Amygdala (tissue), 56 donors: ENCODE measurements at places on chromosomes 7 and 10.

DNA sequence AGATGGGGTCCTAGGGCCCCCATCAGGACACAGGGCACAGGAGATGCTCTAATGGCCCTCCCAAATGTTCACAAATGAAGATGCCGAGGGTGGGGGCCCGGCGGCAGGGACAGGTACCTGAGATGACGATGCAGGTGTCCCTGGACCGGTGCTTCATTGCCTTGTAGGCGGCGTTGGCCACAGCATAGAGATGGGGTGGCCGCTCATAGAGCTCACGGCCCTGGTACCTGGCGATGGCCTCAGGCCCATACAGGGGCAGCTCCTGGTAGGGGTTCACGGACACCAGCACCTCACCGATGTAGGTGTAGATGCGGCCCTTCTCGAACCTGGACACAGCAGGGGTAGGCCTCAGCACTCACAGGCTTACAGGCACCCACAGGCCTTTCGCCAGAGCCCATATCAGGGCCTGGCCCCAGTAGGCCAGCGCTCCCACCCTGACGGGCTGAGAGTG lies 2.0 kb downstream of the MYO1G start:
- DNase-seq, result no peak

- DNase-seq, result no peak
Measured at GRCh38 chr7:134705716-134706115, 59.1 kb downstream of the BPGM start.

- no peak for DNase-seq
Measured at GRCh38 chr10:132904181-132904813, 38.1 kb downstream of the CFAP46 start.

DNA sequence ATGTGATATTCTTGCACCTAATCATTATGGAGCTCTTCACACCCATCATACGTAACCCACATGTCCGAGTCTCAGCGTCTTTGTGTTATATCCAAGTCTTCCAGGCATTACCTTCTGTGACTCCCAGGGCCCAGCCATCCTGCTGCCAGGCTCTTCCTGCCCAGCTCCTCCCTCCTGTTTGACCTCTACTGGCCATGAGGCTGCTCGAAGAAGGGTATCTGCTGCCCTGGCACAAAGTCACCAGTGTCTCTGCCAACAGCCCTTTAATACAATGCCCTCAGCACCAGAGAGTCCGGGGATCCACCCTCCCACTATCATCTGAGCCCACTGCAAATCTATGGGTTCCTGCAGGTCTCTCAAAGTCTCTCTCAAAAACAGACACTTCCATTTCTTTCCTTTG lies 65.3 kb upstream of the WAC start:
- no peak for DNase-seq

GRCh38 chr7:36128448-36129047 lies 24.5 kb upstream of the EEPD1 start:
- DNase-seq, result peak; percentile 28

DNA sequence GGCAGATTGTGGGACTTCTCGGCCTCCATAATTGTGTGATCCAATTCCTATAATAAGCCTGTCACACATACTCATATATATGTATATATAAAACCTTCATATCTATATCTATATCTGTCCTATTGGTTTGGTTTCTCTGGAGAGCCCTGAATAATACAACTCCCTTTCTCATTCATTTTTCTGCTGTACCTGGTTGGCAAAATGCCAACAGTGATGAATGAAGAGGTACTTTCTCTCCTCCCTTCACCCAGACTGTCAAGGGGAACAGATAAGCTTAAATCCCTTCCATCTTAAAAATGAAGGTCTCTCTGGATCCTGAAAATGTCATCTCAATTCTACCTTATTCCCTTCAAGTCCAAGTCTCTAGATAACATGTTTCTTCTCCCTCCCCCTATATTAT lies 60.3 kb upstream of the FOXP2 start:
- no peak for DNase-seq

DNA sequence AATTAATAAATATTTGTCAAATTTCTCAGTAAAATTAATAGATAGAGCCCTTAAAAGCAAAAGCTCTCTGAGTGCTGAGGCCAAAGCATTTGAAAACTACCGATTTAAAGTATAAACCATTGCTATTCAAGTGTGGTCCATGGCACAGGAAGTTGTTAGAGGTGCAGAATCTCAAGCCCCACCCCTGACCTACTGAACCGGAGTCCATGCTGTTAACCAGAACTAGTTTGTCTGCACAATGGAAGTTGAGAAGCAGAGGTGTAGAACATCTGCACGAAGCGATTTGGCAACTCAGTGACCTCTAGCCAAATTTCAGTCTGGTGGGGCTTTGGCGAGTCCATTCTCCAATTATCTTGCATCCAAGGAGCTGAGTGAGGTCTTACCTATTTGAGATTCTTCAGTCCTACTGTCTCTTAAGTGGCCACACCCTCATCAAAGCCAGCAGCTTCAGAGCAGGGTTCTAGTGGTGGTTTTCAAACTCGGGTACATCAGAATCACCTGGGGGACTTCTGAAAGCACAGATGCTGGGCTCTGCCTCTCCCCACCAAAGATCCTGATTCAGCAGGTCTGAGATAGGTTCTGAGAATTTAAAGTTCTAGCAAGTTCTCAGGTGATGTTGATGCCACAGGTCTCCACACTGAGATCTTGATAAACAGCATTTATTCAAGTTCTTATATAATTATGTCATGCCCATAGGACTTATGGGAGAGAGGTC lies 96.8 kb upstream of the SAMD8 start:
- no peak for DNase-seq

GRCh38 chr7:134290286-134290685 lies 26.4 kb downstream of the SLC35B4 start:
- DNase-seq, result no peak

GRCh38 chr7:116235380-116235779 lies 25.0 kb downstream of the TES start:
- no peak for DNase-seq

DNA sequence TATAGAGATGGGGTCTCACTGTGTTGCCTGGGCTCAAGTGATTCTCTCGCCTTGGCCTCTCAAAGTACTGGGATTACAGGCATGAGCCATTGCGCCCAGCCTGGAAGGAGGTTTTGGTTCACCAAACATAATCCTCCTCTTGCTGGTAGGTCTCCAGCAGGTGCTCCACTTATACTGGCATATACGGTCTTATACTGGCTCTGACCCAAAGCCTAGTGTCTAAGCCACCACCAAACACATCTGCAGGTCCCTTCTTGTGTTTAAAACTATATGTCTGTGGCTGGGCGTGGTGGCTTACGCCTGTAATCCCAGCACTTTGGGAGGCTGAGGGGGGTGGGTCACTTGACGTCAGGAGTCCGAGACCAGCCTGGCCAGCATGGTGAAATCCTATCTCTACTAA lies 5.4 kb downstream of the MBLAC1 start:
- DNase-seq, result no peak

DNA sequence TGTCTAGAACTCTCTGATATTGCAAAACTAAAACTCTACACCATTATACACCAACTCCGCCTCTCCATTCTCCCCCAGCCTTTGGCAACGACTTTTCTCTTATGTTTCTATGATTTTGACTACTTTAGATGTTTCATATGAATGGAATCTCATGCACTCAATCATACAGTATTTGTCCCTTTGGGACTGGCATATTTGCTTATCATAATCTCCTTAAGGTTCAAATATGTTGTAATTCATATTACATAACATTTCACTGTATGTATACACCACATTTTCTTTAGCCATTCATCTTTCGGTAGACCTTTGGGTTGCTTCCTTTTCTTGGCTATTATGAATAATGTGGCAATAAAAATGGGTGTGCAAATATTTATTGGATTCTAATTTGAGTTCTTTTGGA lies 164.4 kb downstream of the ARL4A start:
- DNase-seq, result no peak

- DNase-seq, result no peak
Measured at GRCh38 chr7:117066668-117067067, 113.4 kb downstream of the ST7 start.

DNA sequence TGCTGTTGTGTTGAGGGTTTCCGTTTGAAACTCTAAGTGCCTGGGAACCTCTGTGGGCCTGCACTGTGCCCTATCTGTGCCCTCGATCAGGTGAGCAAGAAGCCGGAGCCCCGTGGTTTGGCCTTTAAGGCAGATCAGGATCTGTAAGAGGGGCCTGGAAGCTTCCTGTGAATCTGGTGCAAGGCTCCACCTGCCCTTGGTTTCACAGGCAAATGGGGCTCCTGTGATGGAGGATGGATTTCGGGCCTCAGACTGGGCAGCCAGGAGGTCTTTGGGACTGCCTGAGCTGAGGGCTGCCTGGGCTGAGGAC lies 21.6 kb downstream of the SCART1 start:
- DNase-seq, result no peak

DNA sequence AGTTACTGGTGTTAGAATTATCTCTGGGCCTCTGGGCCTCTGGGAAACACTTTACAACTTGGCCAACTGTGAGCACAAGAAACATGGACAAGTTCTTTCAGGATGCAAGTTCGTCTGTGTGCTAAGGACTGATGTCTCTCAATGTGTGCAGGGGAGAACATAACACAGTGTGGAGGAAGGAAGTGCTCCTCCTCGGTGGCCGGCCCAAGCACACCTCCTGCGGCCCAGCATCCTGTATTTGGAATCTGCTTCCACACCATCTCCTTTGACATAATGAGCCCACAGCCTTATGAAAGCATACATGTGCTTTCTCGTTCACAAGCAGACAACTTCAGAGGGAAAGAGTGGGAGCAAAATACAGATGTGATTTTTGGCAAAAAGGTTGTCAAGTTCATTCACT lies 59.0 kb downstream of the MTPN start:
- no peak for DNase-seq

DNA sequence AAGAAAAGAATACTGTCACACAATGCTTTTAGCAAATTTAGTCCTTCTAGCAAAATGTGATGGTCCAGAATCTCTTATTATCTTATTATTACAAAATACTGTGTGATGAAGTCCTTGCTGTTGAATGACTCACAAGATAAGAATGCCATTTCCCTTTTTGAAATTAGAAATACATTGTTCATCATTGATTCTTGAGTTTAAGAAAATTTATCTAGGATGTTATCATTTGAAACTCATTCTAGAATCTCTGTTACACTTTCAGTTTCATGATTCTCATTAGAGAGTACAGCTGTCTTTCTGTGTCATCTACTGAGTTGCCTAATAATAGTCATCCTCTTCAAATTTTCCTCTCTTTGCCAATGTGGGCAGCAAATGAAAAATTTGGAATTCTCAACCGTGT lies 9.6 kb downstream of the ZKSCAN5 start:
- no peak for DNase-seq

DNA sequence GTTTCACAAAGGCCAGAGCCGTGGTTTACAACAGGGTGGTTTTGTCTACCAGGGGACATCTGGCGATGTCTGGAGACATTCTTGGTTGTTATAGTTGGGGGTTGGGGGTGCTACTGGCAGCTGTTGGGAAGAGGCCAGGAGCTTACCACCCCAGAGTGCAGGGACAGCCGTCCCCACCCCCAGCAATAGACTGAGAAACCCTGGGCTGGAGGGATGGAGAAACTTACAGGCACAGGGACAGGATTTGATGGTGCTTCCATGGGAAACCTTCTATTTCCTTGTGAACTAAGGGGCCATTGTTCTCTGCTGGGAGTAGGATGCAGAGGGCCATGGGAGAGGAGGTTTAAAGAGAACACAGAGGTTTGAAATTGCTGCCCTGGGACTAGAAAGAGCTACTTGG lies 10.9 kb downstream of the ADCK2 start:
- DNase-seq, result peak; percentile 16

GRCh38 chr7:30906515-30907240 lies 5.0 kb upstream of the AQP1 start:
- DNase-seq, result no peak

DNA sequence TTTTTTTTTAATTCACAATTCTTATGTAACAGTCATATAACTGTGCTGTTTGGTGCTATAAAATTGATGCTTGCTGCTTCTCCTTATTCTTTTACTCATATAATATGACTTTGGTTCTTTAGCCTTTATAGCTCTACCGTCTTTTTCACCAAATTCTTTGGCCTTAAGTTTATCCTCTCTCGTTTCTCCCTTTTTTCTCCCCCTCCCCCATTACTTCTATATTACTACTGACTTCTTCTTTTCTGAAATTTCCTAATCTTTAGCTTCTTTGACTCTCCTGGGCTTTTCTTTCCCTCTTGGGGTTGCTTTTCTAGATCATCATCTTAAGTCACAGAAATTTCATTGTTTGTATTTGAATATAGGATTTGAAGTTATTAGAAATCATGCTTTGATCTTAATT lies 3.8 kb downstream of the BCCIP start:
- DNase-seq, result no peak

DNA sequence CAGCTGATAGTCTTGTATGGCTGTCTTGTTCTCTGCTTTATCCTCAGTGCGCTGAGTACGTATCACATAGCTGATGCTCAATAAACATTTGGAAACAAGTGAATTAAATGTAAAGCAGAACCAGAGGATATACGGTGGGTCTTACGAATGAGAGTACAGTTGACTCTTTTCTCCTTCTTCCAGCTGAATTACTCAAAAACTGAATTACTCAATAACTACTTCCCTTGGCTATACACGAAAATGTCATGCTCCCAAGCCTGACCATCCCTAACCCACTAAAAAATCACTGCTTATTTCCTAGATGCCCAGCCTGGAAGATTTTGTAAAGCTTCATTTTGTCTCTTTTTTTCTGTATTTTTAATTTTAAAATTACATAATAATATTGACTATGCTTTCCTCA lies 3.2 kb upstream of the RSU1 start:
- DNase-seq, result no peak

GRCh38 chr7:133167300-133167699 lies 85.4 kb upstream of the CHCHD3 start:
- DNase-seq, result no peak

- peak; percentile 51 for DNase-seq
Measured at GRCh38 chr10:25174461-25175230, at the start of gene GPR158. Gene GPR158 (plus strand): TSS chr10:25175001. CDS start chr10:25175421, 420 bp downstream.

GRCh38 chr7:82429408-82429807 lies 14.2 kb downstream of the CACNA2D1 start:
- no peak for DNase-seq

GRCh38 chr10:99484626-99485581 lies 47.8 kb upstream of the NKX2-3 start:
- DNase-seq, result no peak

DNA sequence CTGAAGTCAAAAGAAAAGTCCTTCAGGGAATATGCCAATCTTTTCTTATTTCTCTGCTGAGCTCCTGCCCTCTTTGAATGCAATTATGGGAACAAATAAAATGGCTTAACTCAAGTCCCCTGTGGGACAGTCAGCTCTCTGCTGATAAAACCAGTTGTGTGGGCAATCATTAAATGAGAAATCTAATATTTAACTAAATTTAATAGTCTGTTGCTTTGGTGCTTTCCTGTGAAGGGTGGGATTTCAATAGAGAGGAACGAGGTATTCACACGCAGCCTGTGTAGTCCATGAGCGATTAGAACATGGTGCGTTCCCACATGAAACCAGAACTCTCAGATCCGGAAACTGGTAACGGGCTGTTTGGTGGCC lies 138.4 kb downstream of the PAXIP1 start:
- DNase-seq, result no peak
